Right cardiac atrium (tissue), 5 donors: ENCODE measurements at places on chromosomes 6 and 20. TPM values are rescaled to one million over a fixed set of nuclear protein-coding genes. Genes with fewer than 3 reads are reported as not detected.

The ZNF391 gene
- 0.72 TPM for polyA plus RNA-seq

- no peak for DNase-seq
These were observed 18.8 kb upstream of the MRGBP start for GRCh38 chr20:62777528-62777830.

- DNase-seq: no peak
These were observed 89.2 kb upstream of the BCLAF1 start for GRCh38 chr6:136378888-136379287.

DNA sequence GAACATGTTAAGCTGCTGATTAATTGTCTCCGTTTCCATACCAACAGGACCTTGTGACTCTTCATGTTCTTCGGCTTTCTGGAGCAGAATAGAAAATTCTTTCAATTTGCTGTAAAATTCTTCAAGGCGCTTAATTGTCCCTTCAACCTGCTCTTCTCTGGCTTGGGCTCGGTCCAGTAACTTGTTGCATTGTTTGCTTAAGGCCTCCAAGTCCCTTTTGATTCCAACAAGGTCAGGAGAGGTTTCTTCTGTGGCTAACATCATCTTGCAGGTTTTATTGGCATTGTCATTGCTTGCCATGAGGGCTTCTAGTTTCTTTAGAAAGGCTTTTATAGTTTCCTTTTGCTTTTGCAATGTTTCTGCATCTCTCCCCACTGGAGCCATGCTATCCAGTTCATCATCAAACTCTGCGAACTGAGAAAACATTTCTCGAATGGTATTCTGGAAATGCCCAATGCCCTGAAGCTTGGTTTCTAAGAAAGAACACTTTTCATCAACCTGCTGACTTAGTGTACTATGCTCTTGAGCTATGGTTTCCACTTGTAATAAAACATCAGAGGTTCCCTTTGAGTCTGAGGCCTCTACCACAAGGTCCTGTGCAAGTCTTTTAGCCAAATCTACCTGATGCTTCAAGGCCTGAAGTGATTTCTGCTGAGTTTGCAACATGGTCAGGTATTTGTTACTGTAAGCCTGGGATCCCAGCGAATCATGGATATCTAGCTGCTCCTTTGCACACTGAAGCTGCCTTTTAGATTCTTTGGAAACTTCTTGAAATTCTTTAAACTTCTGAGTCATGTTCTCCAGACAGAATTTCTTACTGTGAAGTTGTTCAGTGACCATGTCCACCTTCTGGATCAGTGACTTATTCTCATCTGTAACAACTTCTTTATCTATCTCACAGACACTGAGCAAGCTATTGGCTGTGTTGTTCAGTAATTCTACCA, 90.2 kb downstream of the DST start:
- DNase-seq: no peak

GRCh38 chr6:135994857-135995544, 143.5 kb downstream of the PDE7B start:
- DNase-seq: no peak

The NNAT gene
- 1.2 TPM for polyA plus RNA-seq

GRCh38 chr20:43389211-43389610, 68.5 kb upstream of the SRSF6 start:
- DNase-seq: peak; percentile 78

- no peak for DNase-seq
These were observed 110.9 kb upstream of the AKAP12 start for GRCh38 chr6:151128763-151129370.
